ENCODE measurements at places on chromosomes 12 and 14.

- DNase-seq, result no peak
These were observed 11.2 kb downstream of the FAR2 start for GRCh38 chr12:29160230-29160629.

DNA sequence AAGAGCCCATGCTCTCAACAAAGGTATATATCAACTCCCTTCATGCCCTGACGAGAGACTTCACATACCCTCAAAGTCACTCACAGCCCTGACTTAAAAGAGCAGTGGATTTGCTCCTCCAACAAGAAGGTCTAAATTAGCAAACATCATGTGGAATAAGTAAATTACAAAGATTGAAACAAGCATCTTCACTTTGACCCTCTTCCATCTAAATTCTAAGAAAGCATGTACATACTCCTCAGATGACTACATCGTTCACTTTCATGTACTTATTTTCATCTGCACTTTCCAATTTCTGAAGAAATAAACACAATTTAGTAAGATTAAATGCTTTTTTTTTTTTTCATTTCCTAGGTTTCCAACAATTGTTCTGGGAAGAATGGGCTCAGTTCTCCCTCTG, 38.6 kb upstream of the KRR1 start:
- no peak for DNase-seq

DNA sequence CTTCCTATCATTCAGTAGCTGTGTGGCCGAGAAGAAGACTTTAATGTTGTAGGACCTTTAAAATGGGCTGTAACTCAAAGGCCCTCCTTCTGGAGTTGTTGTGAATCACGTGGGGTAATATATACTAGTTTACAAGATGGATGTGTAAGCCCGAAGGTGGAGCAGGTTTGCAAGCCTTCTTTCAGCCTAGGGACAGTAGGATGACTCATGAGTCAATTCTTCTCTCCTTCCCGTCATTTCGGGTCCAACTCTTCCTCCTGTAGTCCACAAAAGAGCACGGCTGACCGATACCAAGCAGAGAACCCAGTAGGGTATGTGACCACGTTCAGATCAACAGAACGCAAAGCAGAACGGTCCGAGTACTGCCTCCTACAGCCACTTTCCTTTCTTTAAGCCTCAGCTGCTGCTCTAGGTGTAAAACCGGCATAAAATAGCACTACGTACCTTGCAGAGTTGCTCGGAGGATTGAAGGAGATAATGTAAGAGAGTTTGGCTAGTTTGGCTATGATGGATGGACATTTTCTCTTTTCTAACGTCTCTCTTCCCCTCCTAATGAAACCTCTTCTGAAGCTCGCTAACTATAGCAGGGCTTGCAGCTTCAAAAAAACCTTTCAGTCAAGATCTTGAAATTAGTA, 1.3 kb upstream of the RASSF3 start:
- no peak for DNase-seq

DNA sequence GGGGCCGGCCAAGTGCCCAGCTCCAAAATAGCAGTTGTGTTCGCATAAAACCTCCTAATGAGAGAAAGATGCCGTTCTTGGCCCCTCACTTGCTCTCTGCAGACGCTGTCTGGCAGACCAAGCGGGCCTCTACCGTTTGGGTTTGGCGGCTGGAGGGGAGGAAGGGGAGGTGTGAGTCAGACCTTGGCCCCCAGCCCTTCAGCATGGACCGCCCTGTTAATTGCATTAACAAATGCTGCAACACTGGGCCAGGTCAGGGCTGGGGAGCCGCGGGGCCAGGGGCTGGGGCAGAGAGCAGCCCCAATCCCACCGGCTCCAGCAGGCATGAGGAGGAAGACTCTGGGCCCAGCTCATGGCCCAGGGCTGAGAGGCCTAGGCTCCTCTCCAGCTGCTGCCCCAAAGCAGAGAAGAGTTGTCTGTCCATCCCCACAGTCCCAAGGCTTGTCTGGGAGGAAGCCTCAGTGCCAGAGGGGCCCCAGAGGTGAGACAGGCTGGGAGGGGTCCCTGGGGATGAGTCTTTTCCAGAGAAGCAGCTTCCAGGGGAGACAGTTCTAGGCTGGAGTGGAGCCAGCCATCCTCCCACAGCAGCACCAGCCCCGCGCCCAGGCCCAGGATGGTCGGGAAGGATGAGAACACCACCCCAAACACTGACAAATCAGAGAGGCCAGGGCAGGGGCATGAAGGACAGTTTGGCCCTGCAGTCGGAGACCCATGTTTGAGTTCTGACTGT, 16.9 kb downstream of the LTBP2 start:
- no peak for DNase-seq

- DNase-seq, result no peak
These were observed 51.6 kb downstream of the DERA start for GRCh38 chr12:15962760-15963159.

GRCh38 chr14:98582276-98582675, 689.7 kb downstream of the BCL11B start:
- DNase-seq, result no peak

DNA sequence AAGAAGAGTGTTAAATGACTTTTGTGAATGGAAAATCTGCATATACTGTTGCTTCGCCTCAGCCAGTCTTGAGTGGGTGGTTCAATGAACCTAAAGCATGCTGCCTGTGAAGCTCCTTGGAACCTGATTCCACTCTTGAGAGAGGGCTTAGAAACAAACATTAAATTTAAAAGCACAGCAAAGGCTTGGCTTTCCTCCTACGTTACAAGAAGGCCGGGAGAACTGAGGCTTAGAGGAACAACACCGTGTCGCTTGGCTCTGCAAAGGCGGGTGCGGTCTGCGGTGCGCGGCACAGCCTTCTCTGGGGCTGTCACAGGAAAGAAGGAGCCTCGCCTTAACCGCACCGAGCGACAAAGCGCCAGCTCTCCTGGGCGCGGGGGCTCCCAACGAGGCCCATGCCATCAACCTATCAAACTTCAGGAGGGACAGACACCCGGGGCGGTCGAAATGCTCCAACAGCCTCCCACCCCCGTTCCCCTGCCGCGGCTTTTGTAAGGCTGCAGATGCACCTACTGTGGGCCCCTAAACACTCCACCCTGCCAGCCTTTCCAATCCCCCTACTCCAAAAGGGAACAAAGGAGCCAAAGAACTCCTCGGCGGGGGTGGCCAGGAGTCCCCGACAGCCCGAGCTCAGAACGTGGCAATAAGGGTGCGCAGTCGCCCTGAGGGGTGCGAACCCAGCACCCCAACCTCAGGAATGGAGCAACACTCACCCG, 729 bp downstream of the OSBPL8 start:
- DNase-seq, result peak; percentile 29

GRCh38 chr14:75514673-75515628, 7.3 kb upstream of the BATF start:
- no peak for DNase-seq

GRCh38 chr12:58961906-58962305, 41.6 kb upstream of the LRIG3 start:
- no peak for DNase-seq

GRCh38 chr12:103852498-103852997, 11.5 kb upstream of the NT5DC3 start:
- peak; percentile 49 for DNase-seq

- DNase-seq, result no peak
These were observed 8.9 kb downstream of the CLMN start for GRCh38 chr14:95310635-95311380.

- DNase-seq, result peak; percentile 6
These were observed 74.3 kb upstream of the CPM start for GRCh38 chr12:69007101-69007854.

DNA sequence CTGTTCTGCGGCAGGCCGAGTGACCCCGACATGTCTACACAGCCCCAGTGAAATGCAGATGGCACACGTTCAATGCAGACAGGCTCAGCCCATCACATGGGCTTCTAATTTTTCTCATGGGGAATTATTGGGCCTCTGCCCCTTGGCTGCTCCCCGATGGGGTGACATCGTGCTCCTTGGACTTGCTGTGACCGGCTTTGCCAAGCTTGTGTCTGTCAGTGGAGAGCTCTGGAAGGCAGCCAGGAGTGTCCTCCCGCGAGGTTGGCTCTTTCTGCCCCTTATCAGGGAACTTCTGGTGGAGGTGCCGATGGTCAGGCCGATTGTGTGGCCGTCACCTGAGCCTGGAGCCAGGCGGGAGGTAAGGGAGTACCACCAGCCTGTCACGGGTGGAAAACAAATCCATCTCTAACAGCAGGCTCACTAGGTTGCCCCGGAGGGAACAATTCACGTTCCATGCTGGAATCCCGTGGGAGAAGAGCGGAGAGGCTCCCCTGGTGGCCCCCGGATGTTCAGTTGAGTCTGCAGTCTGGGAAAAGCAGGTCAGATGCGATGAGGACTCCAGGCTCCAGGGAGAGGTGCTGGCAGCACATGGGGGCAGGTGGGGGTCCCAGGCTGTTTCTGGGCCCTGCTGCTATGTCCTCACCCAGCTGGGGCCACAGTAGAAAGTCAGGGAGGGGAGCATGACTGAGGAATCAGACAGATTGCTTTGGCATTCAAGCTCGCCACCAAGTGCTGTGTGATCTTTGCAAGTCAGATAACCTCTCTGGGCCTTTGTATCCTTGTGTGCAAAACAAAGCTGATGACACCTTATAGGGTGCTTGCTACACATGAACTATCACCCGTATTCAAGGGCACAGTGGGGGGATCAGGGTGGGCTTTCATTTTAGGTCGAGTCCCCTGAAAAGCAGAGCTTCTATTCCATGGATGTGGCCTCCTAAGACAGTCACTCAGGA, 43.2 kb upstream of the EML1 start:
- DNase-seq, result no peak

DNA sequence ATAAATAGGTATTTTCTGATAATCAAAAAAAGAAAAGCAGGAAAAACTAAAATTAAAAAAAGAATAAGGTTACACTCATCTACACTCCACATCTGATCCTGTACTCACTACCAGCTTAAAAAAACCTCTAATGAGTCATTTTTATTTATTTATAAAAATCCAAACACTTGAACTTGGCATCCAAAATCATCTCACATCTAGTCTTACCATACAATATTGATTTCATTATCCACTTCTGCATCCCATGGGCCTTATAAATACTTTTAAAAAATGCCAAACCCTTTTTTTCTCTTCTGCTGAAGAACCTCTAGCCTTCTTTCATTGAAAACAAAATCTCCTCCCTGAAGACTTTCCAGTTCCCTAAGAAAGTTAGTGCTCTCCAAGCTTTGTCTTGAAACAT, 109.7 kb downstream of the TMTC3 start:
- DNase-seq, result no peak

DNA sequence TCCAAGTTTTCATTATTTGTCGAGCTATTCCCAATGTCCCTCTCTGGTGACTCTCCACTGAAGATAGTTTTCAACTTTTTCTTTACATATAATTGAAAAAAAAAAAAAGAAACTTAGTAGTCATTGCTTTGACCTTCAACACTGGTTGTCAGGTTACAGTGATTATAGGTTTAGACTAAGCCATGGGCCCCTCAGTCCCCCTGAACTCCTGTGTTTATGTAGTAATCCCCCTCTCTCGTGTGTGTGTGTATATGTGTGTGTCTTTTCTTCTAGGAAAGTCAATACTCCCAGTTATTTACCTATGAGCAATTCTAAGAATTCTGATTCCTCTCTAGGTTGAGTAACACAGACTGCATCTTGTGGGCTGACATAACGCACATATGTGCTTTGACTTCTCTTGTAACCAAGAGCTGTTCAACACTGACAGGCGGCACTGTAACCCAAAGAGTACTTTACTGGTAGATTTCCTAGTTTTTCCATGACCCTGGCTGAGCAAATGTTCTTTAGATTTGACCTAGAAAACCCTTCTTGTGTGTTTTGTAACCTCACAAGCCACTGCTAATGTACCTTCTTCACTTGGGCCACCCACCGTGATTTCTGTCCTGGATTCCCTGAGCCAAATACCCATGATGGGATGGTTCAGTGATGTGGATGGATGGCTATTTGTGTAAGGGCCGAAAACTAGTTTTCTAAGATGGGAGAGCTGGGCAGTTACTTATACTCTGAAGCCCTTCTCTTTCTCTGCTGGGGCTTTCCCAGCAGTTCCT, 15.0 kb upstream of the MANSC4 start:
- no peak for DNase-seq

- no peak for DNase-seq
These were observed 92.7 kb downstream of the BORCS5 start for GRCh38 chr12:12449533-12450025.

GRCh38 chr12:131693149-131693548, 17.7 kb upstream of the SFSWAP start:
- no peak for DNase-seq

DNA sequence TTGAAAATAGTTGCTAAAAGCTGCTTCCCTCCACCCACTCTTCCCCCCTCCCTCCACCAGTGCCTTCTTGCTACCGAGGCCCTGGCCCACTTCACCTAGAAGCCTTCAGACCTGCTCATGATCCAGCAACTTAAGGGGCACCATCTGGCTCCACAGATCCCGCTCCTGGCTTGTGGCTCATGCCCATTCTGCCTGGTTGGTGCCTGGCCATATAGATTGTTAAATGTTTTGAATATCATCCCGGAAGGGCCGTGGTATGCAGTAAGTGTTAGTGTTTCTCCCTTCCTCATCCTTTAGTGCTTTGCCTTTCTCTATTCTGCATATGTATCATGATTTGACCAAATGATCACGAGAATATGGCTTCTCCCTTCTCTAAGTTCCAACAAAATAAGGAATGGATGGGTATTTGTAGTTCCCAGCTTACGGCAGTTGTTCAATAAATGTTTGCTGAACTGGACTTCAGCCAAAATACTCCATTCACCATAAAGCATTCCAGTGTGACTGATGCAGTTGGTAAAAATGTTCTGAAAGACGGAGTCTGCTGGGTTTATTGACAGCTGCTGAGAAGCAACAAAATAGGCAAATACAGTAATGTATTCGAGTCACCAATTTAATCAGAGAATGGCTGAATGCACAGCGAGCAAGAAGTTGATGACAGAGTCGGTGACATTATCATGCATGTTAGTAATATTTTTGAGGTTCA, 30.7 kb downstream of the GRIP1 start:
- DNase-seq, result no peak

DNA sequence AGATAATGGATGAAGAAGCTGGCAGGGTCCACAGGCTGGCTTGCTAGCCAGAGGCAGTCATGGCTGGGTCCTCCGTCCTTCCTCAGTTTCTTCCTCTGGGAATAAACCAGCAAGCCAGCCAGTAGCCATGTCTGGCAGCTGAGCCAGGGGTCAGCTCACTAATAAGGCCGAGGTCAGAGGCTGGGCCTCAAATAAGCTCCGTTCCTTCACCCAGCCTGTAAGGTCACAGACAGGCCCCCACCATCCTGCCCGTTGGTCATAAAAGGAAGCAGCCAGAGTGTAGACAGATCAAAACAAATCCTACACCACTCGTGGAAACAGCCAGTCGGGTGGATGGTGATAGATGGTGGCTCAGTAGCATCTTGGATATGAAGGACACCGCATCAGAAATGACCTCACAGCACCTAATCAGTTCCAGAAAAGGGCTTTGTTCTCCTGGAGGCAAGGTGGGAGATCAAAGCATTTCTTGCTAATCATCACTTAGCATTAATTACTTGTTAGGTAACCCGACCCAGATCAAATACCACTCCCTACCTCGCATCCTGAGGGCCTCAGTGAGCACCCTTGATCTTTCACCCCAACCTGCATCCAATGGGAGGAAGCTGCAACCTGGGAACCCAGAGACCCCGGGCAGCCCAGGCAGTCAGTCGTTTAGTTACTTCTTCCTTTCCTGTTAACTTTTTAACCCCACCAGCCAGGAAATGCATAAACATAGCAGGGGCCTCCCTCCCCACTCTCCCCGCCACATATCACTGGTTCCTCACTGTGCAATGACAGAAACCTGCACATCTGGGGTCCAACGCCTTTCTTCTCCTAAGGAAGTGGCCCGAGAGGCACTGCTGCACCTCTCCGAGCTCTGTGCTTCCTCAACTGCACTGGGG, 90.2 kb downstream of the KDM2B start:
- DNase-seq, result no peak

- DNase-seq, result peak; percentile 88
These were observed 28.7 kb upstream of the PLD4 start for GRCh38 chr14:104895786-104896661.

GRCh38 chr12:131833288-131833895, 5.2 kb downstream of the MMP17 start:
- DNase-seq, result no peak
